ENCODE measurements at places on chromosomes 6 and 20. TPM values are rescaled to one million over a fixed set of nuclear protein-coding genes. Genes with fewer than 3 reads are reported as not detected.
A peak's percentile ranks its signal among the peaks of the same experiment; 100 is the strongest.

- peak; percentile 74 for DNase-seq
These were observed 1.4 kb upstream of the MICAL1 start for GRCh38 chr6:109456710-109457561.

- DNase-seq: no peak
These were observed 13.2 kb downstream of the SYNGAP1 start for GRCh38 chr6:33433001-33433543.

EYS gene
- total RNA-seq: 2.6 TPM

DNA sequence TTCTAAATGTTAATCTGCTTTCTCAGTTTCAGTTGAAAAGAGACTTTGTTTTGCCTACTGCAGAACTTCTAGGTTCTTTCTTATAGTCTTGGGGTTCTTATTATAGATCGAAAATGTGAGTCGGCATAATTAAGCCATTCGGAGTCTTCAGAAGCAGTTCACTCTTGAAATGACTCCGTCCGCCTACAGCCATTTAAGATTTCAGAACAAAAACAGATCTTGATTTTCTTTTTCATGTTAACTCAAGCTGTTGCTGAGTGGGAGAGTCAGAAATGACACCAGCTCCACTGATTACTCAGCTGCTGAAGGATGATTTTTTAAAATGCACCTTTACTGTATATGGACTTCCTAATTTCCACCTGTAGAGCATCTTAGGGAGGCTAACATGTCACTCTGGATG is 15.9 kb downstream of the PRDM1 start:
- DNase-seq: no peak

ZSWIM3 gene
- total RNA-seq: 12.8 TPM

C20orf144 gene
- total RNA-seq: 119 TPM

- no peak for DNase-seq
These were observed 139.8 kb downstream of the KHDC1L start for GRCh38 chr6:73085443-73085871.

GRCh38 chr6:89145091-89145955 is 532 bp upstream of the PM20D2 start:
- DNase-seq: peak; percentile 28

PLN gene
- total RNA-seq: 2.0 TPM

DNA sequence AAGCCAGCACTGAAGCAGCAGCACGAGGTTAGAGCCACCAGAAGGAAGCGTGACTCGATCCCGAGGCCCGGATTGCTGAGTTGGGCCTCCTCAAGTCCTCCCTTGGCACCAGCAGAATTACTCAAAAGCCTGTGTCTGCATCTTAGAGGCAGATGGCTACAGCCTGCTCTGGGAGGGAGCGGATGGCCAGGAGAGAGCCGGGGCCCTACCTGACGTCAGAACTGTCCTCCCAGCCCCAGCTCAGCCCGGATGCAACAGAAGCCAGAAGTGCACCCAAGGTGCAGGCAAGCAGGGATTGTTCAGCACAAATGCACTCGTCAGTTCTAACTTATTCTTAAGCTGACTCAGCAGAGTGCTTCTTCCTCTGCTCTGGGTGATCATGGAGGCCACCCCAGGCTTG is 155.5 kb upstream of the RPS6KA2 start:
- DNase-seq: no peak

AVP gene
- total RNA-seq: 1.3 TPM

DNA sequence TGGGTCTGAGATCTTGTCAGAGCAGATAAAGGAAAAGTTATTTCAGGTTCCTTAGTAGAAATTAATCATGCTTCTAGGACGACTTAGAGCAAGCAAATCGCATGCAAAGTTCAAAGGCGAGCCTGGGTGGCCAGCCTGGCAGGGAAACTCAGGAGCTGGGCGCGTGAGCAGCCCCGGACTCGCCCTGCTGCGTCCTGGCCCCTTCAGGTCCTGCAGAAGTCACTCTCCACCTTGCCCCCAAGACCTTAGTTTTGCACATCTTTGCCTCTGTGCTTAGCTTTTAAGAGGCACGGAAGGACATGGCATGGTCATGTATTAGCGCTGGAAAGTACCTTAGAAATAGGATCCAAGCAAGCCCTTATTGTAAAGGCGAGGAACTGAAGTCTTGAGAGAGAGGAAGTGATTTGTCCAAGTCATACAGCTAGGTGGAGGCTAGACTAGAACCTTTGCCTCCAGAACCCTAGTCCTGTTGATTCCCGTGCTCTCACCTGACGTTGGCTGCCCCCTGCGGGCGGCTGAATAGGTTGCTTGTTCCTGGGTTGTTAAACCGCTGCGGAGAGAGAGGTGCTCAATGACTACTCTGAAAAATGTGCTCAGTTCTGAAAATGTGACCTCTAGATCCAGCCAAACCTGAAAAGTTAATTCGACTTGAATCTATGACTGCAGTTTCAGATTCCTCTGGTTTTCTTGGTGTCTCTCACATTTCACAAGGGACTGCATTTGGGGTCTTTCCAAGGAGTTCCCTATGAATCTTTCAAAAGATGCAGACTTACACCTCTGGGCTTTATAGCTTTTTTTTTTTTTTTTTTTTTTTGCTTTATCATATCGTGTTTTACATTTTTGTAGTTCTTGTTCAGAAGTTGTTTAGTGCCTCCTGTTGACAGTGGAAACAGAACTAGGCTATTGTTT is 2.7 kb downstream of the MYB start:
- peak; percentile 49 for DNase-seq

All from testis (tissue), 5 donors.